Kasumi-1 (cell line): ENCODE measurements at places on chromosomes 7 and 10.

DNA sequence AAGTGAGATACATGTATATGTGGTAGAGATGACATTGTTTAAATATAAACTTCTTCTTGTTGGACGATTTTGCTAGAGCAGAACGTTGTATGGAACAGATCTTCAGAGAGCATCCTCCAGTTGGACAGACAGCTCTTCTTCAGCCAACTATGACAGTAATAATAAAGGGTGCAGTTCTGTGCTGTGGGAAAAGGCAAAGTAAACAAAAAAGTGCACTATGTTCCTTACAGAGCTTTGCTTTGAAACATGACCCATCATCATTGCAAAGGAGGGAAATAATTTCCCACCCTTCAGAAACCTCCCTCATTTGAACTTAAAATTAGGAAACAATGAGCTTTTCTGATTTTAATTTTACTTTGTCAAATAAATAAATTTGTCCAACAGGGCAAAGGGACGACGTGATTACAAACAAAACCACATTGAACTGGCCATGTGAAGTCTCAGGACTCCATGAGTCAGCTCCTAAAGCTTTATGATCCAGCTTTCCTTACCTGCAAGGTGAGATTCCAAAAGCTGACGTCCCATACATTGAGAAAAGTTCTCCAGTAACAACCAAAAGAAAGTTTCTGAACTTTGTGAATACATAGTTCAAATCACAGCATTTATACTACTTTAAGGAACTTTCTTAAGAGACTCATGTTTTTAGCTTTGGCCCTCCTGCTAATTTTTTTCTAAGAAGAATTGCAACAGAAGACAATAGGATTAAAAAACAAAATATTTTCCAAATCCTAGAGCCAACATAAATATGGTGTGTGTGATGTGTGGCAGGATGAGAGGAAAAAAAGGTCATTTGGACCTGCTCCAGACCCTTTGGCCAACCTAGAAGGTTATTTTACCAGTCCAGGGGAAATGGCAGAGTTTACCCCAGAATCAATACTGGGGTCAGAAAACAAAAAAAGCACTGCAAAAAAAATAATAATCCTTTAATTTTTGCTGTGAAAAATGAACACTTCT, 565.4 kb upstream of the NRP1 start:
- DNase-seq: no peak

DNA sequence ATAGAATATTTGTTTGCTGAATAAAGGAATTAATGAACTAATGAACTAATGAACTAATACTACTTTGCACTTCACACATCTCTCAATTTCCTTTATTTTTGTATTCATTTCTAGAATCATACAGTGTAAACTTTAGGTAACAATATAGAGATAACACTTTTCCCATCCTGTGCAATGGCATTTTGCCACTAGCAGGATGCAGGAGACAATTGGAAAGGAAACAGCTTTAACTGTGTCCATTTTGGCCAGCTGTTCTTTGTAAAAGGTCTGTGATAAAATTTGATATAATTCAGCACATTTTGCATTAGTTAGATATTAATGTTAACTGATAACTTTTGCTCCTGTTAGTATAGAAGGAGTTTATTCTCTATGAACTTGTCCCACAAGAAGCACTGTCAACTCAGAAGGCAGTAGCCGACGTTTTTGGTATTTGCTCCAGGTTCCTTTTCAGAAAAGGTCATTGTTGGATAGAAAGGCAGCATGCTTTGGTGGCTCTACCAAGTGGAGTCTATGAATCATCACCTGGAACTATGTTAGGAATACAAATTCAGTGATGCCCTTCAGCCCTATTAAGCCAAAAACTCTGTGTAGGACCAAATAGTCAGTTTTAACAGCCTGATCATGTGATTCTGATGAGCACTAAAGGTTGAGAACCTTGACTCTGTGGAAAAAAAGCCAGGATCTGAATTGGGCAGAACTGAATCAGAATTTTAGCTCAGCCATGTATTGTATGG, 86.6 kb downstream of the NRG3 start:
- DNase-seq: no peak

DNA sequence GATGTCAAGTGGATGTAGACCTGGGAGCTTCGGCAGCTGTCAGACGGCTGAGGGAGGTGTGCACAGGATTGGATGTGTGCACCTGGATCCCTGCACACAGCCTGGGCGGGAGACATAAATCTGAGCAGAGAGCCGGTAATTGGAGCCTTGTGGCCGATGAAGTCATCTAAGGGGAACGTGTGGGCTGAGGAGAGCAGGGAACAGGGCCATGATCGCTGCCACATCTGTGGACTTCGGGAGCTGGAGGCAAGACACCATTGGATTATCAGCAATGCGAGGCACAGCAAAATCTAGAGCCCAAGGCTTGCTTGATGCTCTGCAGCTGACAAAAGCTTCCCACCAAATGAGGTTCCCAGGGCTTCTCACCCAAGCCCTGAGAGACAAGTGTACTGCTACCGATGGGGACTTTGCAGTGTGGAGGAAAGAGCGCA, 147.7 kb downstream of the PTPN20 start:
- DNase-seq: no peak

- DNase-seq: peak; percentile 83
Measured at GRCh38 chr7:116122972-116123595, 87.3 kb upstream of the TES start.

DNA sequence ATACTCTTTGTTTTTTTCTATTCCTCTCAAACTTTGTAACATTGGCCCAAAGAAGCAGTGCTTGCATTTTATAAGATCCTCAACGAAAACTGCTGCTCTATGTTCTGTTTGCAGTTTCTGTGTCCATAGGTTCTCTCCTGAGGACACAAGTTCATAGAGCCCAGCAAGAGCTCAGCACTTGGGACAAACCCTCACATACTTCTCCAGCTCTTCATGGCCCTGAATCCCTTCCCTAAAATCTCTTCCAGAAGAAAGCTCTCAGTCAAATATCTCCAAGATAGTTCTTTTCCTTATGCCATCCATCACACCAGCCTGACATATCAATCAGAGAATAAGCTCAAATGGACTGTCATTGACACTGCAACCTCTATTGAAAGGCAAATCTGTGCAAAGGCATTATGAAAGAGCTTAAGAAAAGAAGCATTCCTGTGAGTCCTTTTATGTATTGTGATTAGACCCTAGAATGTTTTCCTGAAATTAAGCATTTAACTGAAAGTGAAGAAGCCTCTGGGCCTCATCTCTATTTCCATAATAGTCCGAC, 405.5 kb downstream of the ANKRD7 start:
- no peak for DNase-seq

DNA sequence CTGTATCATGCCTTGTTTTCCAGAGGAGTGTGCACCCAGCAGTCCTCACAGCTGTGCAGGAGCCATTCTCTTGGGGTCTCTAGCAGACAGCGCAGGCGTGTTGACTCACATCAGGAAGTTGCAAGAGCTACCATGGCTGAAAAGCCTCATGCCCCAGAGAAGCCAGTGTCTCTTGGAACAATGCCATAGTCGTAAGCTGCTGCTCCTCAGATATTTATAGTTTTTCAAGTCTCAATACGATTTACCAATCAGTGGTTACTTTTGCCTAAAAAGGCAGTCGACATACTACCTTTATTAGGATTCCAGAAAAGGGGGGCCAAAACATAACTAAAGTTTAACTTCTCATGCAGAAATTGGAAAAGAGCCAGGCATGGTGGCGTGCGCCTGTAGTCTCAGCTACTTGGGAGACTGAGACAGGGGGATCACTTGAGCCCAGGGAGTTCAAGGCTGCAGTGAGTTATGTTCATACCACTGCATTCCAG, 407.7 kb downstream of the PARD3 start:
- peak; percentile 90 for DNase-seq

GRCh38 chr7:43869867-43870240, 537 bp upstream of the MRPS24 start:
- DNase-seq: peak; percentile 71

DNA sequence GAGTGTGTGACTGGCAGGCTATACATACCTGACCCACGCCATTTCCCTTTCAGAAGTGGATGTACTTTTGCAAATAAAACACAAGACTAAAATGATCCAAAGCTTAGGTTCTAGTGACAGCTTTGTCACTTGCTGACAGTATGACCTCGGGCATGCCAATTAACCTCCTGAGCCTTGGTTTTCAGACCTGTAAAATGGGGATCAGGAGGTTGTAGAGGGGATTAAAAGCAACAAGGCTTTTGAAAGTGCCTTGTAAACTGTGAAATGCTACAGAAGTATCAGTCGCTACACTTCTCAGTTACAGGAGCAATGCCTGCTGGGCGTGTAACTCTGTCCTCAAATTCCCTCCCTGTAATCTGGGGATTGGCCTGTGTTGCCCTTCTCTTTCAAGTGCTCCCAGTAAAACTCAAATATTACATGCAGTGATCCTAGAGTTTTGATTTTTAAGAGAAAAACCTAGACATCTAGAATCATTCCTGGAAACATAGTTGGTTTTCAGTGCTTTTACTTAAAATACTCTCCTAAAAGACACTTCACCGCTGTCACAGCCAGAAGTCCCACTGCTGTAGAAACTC, 8.8 kb upstream of the GRB10 start:
- DNase-seq: no peak

GRCh38 chr7:82325416-82325815, 118.2 kb downstream of the CACNA2D1 start:
- DNase-seq: no peak

DNA sequence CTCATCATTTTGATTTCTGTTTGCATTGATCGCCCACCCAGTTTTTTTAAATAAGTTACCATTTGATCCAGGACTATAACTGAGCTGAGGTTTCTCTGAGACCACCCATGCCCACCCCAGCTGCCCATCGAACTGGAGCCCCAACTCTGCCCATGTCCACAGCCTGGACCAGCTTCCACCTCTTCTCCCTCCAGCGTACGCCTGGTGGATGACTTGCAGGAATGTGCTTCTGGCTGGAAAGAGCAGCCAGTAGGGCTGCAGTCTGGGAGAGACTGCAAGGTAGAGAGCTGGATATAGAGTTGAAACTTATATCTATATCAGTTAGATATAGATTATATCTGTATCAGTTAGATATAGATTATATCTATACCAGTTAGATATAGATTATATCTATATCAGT, 25.8 kb upstream of the LRRC18 start:
- DNase-seq: no peak

- DNase-seq: peak; percentile 98
Measured at GRCh38 chr10:126049759-126050700, 153.7 kb downstream of the FANK1 start.
